ENCODE measurements at places on chromosomes 2 and 18.

- DNase-seq = no peak
These were observed 52.0 kb downstream of the FBXO36 start for GRCh38 chr2:229974266-229974665.

GRCh38 chr18:35076135-35076924 is 35.1 kb downstream of the MAPRE2 start:
- DNase-seq = no peak

- DNase-seq = no peak
These were observed 1.4 kb downstream of the DOCK10 start for GRCh38 chr2:225040856-225041206.

- DNase-seq = no peak
These were observed 84.3 kb downstream of the GATA6 start for GRCh38 chr18:22253676-22254075.

- no peak for DNase-seq
These were observed 142.1 kb downstream of the CDCA7 start for GRCh38 chr2:173496746-173497145.

DNA sequence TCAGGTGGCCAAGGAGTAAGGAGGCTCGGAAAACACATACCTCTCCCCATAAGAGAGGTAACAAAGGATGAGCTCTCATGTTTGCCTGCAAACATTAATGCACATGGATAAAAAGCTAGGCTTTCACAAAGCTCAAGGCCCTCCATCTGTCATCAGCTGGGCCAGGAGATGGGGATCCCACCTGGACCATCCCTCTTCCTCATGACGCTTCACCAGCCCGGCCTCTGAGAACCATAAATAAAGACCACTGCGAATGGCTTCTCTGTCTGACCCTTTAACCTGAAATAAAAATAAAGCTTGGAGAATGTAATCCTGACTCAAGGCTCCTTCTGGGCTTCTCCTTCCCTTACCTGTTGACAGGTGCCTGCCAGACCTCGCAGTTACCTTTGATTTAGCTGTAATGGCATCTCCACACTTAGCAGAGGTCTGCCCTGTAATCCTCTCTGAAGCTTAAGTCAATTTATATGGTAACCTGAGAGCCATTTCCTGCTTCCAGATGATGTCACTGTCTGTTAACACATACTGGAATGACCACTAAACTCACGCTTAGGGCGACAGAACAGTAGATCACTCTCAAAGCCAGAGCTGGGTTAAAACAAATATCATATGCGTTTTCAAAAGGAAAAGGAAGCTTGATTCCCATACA is 29.3 kb upstream of the FOXI3 start:
- DNase-seq = no peak

- DNase-seq = no peak
These were observed 155.2 kb downstream of the SH3BP4 start for GRCh38 chr2:235106874-235107639.

DNA sequence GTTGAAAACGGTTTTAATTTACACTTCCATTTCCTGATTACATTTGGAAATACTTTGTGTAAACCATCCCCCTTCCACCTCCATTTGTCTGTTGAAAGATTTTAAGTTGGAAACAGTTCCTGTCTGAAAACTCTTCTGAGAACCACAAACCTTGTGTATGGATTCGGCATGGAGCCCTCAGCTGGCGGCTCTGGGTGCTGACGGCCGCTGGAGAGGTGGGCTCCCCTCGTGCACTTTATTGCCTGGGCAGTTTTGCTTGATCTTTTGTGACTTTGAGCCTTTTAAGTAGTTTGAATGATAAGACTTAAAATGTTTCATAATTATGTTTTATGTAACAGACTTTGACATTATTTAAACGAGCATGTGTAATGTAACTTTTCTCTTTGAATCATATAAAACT is 11.1 kb downstream of the KLF11 start:
- DNase-seq = no peak

DNA sequence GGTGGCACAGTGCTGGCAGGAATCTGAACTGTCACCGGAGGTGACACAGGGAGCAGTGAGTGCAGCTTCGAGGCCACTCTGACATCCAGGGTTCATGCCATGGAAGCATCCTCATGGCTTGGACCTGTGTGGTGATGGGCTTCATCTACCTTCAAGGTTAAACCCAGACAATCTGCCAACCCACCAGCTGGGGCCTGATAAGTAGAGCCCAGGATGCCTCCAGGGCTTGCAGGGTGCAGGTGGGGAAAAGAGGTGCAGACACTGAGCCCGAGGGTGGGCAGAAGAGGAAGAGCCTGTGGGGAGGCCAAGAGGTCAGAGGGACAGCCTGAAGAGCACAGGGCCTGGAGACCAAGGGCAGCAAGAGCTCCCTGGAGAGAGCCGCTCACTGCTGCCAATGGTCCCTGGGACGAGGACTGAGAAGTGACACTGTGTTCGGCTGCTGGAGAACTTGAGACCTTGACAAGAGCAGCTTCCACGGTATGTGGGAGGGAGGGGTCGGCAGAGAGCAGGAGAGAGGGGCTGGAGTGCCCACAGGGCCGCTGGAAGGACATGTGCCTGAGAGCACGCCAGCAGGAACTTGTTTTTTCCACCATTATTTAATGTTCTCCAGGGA is 8.1 kb upstream of the HES6 start:
- no peak for DNase-seq

- DNase-seq = no peak
These were observed 20.2 kb downstream of the PIK3C3 start for GRCh38 chr18:41975284-41975683.

DNA sequence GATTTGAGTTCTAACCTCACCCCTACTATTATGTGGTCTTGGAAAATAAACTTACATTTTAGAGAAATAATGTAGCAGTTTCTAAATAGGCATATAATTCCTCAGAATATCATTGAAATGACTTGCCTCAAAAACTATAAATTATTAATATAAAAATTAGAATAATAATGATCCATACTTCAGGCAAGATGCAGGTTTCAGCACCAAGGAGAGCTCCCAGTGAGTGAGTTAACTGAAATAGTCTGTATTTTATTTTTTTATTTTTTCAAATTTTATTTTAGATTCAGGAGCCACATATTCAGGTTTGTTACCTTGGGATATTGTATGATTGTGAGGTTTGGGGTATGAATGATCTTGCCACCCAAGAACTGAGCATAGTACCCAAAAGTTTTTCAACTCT is 472.2 kb upstream of the DCC start:
- DNase-seq = no peak

DNA sequence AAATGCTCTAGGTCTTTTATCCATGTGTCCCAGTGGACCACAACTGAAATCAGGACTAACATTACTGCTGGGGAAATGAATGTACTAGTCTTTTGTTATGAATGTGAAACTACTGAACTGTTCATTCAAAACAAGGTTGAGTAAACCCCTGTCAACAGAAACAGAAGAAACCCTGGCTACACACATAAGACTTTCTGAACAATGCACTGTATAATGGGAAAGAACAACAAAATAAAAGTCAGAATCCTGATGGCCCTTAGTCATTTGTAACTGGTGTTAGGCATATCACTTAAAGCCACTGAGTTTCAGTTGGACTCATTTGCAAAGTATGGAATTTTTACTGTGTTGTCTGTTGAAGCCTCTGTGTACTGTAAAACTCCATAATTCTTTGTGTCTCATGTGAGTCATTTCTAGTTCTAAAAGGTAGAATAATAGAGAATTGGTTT is 77.0 kb upstream of the UBXN4 start:
- no peak for DNase-seq

GRCh38 chr2:9594366-9595054 is 36.3 kb downstream of the YWHAQ start:
- no peak for DNase-seq

DNA sequence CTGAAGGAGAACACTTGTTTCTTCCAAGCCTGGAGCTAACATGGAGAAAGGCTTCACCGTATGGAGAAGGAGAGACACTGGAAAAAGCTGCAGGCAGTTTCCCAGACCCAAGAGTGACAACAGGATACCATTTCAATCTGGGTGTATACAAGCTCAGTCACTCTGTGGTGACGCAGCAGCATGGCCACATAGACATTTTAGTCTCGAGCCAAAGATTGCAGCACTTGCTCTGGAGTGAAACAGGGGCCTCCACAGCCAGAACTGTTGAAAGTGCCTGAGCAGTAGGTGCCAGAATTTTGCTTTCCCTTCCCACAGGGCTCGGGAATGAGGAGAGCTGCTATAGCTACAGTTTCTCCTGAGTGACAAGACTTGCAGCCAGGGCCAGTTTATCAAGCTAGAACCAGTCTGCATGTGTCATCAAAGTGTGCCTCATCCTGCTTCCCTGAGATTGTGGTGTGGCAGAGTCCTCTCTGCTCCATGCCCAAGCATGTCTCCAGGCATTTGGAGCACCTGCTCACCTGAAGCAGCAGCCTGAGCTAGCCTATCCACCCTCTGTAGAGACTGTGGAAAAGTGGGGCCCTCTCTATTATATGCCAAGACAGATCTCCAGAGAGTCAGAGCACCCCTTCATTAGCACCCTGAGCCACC is 234.6 kb upstream of the CDH19 start:
- no peak for DNase-seq

DNA sequence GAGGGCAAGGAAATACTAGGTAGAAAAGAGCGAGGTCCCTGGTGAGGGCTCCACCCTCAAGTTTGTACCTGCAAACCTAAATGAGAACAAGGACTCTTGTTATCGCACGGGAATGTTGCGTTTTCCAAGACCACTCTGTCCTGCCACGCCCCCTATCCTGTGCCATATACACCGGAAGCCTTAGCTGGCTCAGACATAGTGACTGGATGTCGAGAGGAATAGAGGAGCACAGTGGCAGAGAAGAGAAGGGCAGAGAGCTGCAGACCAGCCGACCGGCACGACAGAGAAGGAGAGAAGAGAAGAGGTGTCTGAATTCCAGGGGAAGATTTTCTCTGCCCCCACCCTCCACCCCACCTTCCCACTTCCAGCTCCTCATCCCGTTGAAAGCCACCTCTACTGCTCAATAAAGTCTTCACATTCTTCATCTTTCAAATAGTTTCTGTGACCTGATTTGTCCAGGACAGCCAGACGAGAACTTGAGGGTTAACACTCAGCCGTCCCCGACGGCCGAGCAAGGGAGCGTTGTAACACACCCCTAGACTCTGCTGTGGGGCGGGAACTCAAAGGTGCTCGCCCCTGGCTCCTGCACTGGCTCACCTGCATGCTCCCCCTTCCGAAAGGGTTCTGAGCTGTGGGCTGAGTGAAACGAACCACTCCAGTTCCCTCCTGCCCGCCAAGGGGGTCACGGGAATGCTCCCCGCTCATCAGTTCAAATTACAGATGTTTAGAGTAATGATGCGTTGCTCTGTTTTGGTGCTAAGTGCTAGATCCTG is 24.9 kb upstream of the COL3A1 start:
- DNase-seq = no peak

DNA sequence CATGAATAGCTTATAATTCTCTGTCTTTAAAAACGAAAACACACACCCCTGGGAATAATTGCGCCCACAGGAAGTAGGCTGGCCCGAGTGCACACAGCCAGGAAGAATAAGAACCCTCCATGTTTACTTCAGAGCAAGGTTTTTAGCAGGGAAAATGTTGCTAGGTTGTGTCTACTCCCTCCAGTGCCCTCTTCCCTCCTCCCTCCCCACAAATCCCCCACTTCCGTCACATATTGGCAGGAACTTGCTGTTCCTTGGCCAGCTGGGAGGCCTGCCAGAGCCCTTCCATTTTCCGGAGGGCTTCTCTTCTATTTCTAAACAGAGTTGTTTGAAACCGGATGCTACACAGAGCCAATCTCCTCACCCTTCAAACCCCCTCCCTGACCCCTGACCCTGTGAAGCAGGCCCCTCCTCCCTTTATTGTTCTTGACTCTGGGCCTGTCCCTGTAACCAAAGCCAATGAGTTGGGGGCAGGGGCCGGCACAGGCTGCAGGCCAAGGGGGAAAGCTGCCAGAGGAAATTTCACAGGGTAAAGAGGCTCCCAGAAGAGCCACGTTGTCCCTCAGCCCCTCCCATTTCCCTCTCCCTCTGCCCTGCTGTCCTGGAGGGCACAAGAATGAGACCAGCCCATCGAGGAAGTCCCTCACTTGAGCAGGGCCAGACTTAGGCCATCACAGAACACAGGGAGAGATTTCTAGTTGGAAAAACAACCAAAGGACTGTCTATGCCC is 49.8 kb upstream of the LGALSL start:
- DNase-seq = peak; percentile 13

GRCh38 chr2:97774425-97774824 is 61.0 kb downstream of the ZAP70 start:
- no peak for DNase-seq

- no peak for DNase-seq
These were observed 5.5 kb upstream of the MGAT4A start for GRCh38 chr2:98736464-98736889.

GRCh38 chr2:238103465-238104225 is 3.5 kb downstream of the ESPNL start:
- no peak for DNase-seq

DNA sequence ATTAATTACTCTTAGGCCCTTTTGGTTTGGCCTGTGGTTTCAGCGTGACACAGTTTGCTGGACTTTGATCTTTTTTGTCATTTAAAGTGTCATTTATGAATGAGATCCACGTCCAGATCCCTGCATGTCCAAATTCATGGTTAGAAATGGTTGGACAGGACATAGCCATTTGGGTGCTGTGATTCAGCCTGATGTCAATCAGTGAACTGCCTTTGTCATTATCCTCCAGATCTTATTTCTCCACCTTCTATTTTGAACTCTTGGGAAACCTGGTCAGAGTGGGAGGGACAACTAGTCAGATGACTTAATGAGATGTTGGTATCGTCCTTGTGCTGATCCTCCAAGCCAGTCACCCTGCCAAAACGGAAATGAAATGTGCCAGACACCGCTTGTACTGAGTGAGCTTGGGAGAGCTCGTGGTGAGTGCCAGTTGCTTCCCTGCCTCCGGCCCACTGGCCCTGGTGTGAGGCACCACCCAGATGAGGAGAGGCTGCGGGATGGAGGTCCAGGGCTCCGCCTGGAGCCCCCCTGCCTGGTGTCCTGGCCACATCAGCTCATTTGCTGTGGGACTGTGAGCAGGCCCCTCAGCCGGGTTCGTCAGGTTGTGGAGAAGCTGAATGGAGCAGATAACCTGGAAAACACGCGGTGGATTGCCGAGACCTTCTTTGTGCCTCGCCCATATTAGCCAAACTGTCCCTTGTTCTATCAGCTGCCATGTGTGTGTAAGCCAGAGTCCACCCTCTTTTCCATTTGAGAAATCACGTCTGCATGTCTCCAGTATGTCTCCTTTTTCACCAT is 70.1 kb downstream of the DGKD start:
- DNase-seq = no peak

GRCh38 chr2:38532366-38532765 is 70.4 kb downstream of the HNRNPLL start:
- DNase-seq = no peak

GRCh38 chr2:150782613-150783012 is 295.1 kb upstream of the RND3 start:
- no peak for DNase-seq

- no peak for DNase-seq
These were observed 34.4 kb downstream of the VRK2 start for GRCh38 chr2:58081000-58081399.

GRCh38 chr2:144458541-144458940 is 61.4 kb downstream of the ZEB2 start:
- DNase-seq = no peak

DNA sequence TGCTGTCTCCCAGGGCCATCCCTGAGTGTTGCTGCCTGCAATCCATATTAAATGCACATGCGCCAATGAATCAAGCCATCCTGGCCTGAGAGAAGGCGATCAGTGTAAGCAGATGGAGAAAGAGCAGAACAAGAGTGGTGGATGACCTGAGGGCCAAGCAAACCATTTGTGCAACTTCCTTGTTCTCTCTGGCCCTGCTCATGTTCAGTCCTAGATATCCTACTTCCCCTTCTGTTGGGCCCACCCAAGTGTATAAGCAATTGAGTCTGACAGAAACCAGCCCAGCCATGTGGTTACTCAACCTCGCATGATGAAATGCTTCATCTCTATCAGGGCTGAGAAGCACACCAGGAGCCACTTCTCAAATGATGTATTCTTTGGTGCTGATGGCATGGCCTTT is 383.1 kb upstream of the ID2 start:
- no peak for DNase-seq

All from esophagus squamous epithelium (tissue), 5 donors.